ENCODE measurements at places on chromosomes 5 and 9.

- DNase-seq, result no peak
Measured at GRCh38 chr5:3615829-3616228, 20.2 kb downstream of the IRX1 start.

DNA sequence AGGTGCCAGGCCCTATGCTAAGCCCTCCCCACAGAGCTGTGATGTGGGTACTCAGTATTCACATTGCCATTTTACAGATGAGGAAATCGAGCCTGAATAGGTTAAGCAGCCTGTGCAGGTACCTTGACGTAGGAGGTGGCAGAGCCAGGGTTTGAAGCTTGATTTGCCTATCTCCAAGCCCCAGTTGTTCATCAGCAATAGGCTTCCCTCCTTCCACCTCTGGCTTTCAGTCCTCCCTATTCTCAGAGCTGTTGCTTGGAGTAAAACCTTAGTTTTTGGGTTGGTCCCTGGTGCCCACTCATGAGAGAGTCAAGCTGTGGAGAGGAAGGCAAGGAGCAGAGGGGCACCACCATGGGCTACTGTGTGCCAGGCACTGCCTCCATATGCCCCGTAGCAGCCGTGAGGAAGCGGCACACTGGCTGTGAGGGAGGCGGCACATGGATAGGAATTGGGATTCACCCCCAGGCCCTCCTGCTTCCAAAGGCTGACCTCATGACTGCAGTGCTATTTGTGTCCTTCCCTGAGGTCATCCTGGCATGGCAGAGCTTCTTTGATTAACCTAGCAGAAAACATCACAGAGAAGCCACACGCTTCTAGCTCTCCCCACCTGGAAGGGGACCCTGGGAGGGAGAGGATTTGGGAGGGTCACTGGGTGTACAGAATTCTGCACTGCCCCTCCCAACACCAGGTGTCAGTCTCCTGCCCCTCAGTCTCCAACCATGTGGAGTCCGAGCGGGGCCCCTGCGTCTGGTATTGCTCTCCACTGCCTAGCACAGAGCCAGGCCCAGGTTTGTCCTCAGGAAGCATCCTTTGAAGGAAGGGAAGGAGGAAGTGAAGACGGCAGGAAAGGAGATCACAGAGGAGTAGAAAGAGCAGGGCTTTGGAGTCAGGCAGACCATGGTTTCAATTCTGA is 109.8 kb downstream of the RGS3 start:
- no peak for DNase-seq

DNA sequence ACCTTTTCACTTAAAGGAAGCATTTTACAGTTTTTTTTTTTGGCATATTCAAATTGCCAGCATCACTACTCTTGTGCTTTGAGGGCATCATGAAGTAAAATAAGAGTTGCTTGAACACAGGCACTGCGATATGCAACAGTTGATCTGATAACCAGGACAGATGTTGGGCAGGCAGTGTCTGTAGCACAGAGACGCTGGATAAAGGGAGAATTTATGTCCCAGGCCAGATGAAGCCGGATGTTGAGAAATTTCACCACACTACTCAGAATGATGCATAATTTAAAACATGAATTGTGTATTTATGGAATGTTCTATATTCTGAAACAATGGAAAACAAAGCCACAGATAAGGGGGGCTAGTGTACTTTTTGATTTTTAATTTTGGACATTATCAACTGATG is 71.4 kb downstream of the SLC12A2 start:
- DNase-seq, result no peak

DNA sequence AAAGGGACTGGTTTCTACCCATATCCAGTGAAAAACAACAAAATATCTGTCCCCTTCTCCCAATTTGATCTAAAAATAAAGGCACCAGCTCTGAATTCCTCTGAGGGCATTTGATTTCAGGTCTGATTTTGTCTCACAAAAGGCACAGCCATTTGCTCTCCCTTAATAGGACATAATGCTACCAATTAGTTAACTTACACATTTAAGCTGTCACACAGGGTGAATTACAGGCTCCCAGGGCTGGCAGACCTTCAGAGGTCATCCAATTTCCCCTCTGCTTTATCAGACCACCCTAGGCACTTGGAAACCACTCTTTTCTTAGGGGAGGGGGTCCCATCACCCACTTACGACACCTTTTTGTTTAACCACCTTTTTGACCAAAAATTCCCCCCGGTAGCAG is 319.9 kb downstream of the SPOCK1 start:
- no peak for DNase-seq

DNA sequence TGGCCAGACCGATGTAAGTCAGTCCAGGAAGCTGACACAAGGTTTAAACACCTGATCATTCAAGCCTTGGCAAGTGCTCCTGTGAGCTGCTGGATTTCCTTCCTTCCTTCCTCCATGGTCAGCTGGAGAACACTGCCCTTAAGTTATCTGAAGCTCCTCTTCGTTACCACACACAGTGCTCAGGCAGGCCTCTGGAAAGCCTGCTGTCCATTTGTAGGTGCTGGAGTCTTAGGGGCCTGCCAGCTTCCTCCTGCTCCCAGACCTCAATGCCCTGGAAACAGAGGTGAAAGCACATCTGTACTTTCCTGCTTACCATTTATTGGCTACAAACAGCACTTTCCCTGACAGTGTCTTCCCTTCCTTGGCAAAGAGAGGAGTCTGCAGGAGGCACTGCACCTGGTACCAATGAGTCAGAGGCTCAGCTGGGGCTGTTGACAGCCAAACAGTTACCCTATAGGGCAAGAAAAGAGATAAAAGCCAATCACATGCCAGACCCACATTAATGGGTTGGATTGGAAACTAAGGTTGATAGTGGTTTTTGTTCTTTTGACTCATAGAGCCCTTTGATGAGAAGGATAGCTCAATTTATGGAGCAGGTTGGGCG is 72.6 kb upstream of the PUM3 start:
- no peak for DNase-seq

GRCh38 chr9:33159777-33160127 is 7.4 kb downstream of the B4GALT1 start:
- DNase-seq, result no peak

GRCh38 chr5:33726422-33727165 is 165.2 kb downstream of the ADAMTS12 start:
- no peak for DNase-seq

GRCh38 chr5:174645677-174646076 is 78.7 kb upstream of the MSX2 start:
- no peak for DNase-seq

GRCh38 chr5:91225848-91226686 is 157.1 kb downstream of the ARRDC3 start:
- peak; percentile 46 for DNase-seq

DNA sequence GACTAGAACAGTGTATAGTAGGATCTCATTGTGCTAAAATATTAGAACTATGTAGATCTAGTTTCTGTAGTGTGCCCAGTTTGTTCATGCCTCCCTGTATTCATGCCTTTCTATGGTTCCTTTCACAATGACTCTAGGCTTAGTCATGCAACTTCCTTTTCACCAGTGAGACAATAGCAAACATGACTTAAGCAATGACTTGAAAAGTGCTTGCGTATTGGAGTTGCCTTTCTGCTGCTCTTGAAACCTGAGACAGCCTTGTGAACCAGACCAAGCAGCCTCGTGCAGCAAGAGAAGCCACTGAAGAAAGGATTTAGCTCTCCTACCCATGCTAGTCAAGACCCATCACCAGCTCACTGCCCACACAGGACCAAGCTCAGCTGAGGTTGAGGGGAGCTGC is 294.5 kb upstream of the TAS2R1 start:
- DNase-seq, result no peak

GRCh38 chr5:139690064-139690802 is 42.1 kb downstream of the CXXC5 start:
- DNase-seq, result no peak

DNA sequence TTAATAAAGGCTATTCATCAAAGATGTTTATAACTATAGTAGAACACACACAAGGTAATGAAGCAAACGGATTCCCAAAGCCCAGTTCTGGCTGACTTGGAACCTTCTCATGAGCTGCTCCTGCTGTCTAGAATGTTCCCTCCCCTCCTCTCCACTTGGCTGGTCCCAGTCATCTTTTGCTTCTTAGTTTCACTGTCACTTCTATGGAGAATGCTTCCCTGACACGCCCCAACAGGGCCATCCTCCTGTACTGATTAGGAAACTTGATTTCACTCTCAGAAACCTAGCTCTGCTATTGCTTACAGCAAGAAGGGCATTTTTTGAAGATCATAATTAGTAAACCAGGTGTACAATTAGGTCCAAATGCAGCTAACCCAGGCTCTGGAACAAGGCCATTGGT is 3.2 kb upstream of the RAPGEF1 start:
- DNase-seq, result no peak

- DNase-seq, result no peak
Measured at GRCh38 chr5:95426227-95426626, 35.1 kb downstream of the FAM81B start.

DNA sequence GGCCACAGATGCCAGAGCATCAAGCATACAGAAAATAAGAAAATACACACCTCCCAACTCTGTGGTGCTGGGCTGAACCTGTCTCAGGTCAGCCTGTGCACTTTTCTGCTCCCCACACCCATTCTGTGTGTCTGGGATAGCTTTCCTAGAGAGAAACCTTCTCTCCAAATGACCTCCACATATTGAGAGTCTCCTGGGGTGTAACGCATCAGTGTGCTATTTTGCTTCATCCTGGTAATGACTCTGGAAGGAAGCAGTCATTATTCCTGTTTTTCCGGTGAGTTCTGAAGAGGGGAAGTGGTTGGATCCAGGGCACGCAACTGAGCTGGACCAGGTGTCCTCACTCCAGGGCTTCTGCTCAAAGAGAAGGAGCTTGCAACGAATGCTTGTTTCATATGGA is 73.2 kb upstream of the SH3PXD2B start:
- no peak for DNase-seq

- DNase-seq, result no peak
Measured at GRCh38 chr5:110738503-110738811, 350 bp upstream of the SLC25A46 start.

DNA sequence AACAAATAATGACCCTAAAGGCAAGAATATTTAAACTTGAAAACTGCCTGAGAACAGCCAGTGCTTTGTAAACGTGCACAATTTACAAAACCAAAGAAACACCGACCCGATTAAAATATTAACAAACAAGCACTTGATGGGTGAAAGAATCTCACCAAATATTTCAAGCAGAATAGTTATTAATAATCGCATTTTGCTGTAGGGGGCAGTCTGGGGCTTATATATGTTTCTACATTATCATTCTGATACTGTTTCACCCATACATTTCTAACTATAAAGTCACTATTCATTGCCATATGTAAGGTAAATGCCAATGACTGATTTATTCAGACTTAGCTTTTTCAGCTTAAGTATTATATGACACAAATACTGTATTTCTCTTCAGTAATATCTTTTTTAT is 37.7 kb downstream of the UBAP2 start:
- DNase-seq, result no peak

- DNase-seq, result no peak
Measured at GRCh38 chr9:125495172-125496119, 211.6 kb downstream of the MAPKAP1 start.

- DNase-seq, result no peak
Measured at GRCh38 chr5:149175346-149176105, 34.2 kb downstream of the ABLIM3 start.

DNA sequence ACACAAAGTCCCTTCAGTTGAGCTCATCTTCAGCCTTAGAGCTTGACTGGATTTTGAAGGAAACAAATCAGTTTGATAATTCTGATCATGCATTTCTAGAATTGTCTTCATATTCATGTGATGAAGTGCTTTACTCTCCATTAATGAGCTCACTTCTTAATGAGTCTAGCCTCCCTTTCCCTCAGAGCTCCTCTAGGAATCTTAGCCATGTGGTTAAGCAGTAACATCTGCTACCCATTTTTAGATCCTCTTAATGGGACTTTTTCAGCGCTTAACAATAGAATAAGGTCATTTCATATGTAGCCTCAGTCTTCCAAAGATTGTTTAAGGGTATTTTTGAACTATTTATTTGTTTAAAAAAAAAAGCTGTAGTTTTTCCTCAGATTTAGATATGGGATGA is 36.9 kb upstream of the LURAP1L start:
- DNase-seq, result no peak

DNA sequence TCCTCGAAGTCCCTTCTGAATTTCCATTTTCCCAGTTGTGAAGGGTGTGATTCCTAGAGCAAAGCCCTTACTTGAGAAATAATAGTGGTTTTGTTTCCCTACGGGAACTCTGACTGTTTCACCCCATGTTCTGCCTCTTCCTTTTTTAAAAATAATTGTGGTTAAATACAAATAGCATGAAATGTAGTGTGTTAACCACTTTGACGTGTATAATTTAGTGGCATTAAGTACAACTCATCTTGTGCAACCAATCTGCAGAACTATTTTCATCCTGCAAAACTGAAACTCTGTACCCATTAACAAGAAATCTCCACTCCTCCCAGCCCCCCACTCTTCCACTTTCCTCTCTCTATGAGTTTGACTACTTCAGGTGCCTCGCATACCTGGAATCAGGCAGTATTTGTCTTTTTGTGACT is 35.6 kb upstream of the HAND1 start:
- no peak for DNase-seq

DNA sequence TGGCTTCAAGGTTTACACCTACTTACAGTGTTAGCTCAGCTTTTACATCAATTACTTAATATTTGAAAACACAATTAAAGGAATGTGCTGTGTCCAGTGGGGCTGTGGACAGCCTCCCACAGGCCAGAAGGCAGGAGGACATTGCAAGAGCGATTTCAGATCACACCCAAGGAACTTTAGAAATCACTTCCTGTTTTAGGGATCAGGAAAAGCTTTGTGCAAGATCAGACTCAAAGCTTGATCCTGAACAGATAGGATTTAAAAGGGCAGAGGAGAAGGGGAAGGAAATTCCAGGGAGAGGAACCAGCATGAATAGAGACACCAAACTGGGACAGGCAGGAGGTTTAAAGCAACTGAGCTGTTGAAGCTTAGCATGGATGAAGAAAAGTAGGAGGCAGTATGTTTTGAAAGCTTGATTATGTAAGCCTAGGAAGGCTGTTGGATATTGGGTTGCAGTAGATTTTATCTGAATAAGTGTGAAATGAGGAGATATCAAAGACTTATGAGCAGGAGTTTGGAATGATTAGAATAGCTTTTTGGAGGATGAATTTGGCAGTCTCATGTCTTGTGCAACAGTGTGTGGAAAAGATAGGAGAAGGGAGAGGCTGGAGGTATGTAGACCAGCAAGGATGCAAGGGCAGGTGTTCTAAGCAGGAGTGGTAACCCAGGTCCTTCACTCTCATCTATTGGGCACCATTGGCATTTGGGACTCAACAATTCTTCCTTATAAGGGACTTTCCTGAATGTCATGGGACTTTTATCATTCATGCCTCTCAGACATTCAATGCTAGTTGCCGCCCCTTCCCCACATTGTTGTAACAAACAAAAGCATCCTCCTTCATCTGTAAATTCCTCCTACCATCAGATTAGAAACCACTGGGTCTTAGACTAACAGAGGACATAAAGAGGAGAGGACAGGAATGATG is 123.5 kb downstream of the TARS1 start:
- no peak for DNase-seq

DNA sequence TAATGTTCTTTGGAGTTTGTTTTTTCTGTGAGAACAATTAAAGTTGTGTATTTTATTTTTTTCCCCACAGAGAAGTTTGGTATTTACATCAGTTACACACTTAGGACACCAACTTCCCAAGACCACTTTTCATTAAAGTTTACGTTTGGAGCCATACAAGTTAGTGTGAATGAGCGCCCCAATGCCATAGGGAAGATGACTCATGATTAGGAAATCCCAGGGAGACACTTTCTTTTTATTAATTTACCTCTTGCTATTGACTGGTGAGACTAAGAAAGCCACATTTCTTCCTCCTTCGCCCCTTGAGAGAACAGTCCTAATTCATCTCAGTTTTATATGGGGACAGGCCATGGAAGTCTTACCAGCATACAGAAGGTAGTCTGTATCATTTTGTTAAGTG is 57.1 kb downstream of the EDIL3 start:
- no peak for DNase-seq
